ENCODE measurements at places on chromosomes 12 and 14. TPM values are rescaled to one million over a fixed set of nuclear protein-coding genes. Genes with fewer than 3 reads are reported as not detected.

GRCh38 chr14:58275527-58276190 lies 22.7 kb upstream of the ARID4A start:
- DNase-seq: no peak

- no peak for DNase-seq
Observed at GRCh38 chr12:128930606-128931005, 77.3 kb downstream of the GLT1D1 start.

DNA sequence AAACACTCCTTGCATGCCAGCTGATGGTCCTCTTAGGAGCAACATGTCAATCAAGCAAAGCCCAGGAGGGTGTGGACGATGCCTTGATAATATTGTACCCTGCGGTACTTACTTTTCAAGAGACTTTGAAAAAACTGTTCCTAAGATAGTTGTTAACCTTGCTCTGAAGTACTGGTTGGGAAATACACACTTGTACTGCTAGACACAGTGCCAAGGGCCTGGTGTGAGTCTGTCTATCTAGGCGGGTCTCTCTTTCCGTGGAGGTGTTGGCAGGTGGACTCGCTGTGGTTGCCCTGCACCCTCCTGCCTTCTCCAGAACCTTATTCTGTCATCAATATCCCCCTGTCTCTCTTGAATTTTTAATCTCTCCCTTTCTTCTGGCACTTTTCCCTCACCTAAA lies 189.4 kb downstream of the NRXN3 start:
- DNase-seq: no peak

DNA sequence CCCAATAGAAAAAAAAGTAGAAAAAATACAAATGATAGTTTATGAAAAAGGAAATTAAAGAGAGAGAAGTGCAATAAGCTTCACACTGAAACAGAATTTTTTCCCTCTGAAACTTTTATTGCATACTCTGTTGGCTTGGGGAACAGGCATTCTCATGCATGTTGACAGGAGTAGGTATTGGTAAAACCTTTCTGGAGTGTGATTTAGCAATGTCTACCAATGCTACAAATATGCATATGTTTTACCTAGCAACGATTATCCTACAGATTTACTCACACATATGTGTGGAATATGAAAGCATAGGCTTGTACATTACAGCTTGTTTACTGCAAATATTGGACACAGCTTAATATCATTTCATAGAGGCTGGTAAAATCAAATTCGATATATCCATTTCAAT lies 125.7 kb upstream of the MYF6 start:
- DNase-seq: no peak

GRCh38 chr12:32893458-32893857 lies 3.1 kb downstream of the PKP2 start:
- DNase-seq: no peak

GRCh38 chr12:4738541-4738940 lies 18.3 kb downstream of the GALNT8 start:
- no peak for DNase-seq

DNA sequence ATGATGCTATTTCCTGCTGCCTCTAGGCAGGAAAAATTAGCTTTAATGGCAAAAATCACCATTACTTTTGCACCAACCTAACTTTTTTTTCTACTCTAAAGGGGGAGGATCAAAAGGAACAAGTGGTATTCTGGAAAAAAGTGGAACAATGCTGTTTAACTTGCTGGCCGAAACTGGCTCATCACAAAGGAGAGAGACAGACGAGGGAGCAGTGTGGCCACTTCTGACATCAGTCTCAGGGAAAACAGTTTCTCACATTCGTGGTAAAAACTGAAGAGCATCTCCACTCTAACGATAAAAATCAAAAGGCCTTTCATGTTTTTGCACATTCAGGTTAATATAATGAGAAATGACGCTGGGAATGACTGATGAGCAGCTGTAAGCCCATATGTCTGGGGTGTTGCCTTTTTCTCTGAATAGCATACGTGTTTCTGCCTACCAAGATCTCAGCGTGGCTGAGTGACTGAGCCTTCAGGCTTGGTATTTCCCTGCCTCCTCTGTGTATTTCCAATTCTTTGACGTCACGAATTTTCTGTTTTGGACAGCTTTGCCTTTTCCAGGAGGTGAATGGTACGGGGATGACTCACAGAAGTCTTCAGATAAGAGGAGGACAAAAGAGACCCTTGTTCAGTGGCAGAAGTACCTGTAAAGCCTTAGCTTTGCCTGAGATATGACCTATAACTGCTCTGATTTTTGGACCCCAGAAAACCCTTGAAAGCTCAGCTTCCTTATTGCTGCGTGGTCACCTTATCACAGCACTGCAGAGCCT lies 358.8 kb downstream of the GLT1D1 start:
- no peak for DNase-seq

- DNase-seq: no peak
Observed at GRCh38 chr12:10559244-10559643, 53.6 kb downstream of the EIF2S3B start.

- peak; percentile 69 for DNase-seq
Observed at GRCh38 chr14:32702562-32702961, 236.1 kb upstream of the NPAS3 start.

- peak; percentile 25 for DNase-seq
Observed at GRCh38 chr12:46342562-46343033, 30.0 kb downstream of the SLC38A2 start.

- no peak for DNase-seq
Observed at GRCh38 chr12:94041850-94042249, 106.5 kb upstream of the PLXNC1 start.

- DNase-seq: no peak
Observed at GRCh38 chr12:78698747-78699146, 165.8 kb upstream of the SYT1 start.

DNA sequence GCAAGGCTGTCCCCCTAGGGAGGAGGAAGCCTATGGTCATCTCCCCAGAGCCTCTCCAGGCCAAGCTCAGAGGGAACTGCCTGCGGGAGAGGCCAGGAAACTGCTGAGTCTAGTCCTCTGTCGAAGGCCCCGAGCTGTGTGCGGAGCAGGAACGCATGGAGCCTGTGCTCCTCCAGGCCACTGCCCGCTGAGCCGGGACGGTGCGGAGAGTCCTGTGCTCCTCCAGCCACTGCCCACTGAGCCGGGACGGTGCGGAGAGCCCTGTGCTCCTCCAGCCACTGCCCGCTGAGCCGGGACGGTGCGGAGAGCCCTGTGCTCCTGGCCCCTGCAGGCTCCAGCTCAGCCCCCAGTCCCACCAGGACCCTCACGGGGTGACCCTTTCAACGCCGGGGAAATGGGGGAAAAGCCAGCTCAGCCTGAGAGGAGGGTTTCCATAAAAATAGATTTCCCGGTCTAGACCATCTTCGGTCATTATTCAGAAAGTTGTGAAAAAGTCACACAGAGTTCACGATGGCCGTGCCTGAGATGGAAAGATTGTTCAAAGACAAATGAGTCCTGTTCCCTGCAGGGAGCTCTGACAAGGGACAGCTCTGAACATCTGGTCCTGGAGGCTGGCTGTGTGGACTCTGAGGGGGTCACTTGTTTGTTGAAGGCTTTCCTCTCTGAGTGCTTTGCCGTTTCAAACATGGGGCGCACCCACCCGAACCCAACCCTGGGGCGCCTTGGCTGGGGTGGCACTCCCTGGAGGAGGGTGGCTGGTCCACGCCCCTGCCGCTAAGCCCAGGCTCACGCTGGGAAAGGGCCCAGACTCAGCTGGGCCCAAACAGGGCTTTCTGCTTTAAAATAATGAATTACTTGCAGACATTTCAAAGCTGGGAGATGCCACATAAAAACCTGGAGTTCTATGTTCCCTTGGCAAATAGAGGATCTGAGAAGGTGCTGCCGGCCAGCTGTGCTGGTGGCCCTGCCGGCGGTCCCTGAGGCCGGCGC lies 85.5 kb downstream of the ADGRD1 start:
- no peak for DNase-seq

- DNase-seq: no peak
Observed at GRCh38 chr12:88623777-88624548, 43.7 kb upstream of the KITLG start.

GRCh38 chr12:57897286-57897974 lies 43.9 kb upstream of the ATP23 start:
- DNase-seq: no peak

DNA sequence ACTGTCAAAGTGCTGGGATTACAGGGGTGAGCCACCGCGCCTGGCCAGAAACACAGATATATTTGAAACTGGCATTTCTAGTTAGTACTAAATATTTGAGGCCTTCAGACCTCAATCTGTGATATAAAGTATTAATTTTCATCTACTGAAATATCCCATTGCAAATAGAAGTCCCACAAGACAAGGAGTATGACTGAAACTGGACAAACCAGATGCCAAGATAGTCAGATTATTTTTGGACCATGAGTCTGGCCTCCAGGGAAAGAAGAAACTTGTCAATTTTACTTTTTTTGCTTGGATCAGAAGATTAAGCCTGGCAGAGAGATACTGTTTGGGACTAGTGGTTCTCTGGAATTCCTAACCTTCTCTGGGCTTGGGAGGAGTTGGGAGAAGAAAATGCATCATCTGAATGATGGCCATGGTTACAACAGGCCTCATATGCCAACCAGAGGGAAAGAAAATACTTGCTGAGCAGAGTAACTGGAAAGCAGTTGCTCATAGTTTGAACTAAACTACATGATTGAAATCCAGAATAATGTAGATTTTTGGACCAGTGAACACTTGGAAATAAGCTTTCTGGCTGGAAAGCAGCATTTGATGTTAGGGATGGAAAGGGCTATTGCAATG lies 2.9 kb upstream of the SMOC1 start:
- no peak for DNase-seq

DNA sequence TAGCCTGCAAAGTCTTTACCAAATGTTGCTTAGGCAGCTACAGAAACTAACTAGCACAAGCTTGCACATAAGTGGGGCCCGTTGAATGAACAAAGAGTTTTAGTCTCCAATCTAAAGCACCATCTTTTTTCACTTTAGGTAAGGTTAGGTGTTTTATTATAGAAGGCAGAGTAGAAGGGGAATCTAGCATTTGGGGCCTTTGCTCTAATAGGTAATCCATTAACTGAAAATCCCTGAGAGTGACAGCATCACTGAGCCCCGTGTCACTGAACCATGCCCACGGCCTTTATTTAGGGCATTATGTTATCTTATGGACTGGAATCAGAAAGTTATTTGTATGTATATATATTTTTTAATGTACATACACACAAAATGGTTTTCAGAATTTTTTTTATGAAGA lies 25.1 kb downstream of the CPNE8 start:
- DNase-seq: no peak

- DNase-seq: no peak
Observed at GRCh38 chr14:65826946-65827345, 414.4 kb downstream of the FUT8 start.

GRCh38 chr12:112107306-112108201 lies 1.0 kb downstream of the NAA25 start:
- DNase-seq: no peak

GRCh38 chr12:59484575-59484974 lies 111.3 kb upstream of the SLC16A7 start:
- DNase-seq: no peak

- DNase-seq: no peak
Observed at GRCh38 chr14:106879241-106879640, 1352.9 kb downstream of the TMEM121 start.

GRCh38 chr14:61562321-61563161 lies 132.8 kb upstream of the HIF1A start:
- DNase-seq: no peak

GRCh38 chr12:94100211-94100627 lies 48.2 kb upstream of the PLXNC1 start:
- no peak for DNase-seq

- no peak for DNase-seq
Observed at GRCh38 chr14:106346534-106347290, 820.3 kb downstream of the TMEM121 start.

- DNase-seq: no peak
Observed at GRCh38 chr12:93011100-93011499, 82.0 kb upstream of the EEA1 start.

GRCh38 chr12:75887979-75888378 lies 143.6 kb downstream of the PHLDA1 start:
- DNase-seq: no peak

DNA sequence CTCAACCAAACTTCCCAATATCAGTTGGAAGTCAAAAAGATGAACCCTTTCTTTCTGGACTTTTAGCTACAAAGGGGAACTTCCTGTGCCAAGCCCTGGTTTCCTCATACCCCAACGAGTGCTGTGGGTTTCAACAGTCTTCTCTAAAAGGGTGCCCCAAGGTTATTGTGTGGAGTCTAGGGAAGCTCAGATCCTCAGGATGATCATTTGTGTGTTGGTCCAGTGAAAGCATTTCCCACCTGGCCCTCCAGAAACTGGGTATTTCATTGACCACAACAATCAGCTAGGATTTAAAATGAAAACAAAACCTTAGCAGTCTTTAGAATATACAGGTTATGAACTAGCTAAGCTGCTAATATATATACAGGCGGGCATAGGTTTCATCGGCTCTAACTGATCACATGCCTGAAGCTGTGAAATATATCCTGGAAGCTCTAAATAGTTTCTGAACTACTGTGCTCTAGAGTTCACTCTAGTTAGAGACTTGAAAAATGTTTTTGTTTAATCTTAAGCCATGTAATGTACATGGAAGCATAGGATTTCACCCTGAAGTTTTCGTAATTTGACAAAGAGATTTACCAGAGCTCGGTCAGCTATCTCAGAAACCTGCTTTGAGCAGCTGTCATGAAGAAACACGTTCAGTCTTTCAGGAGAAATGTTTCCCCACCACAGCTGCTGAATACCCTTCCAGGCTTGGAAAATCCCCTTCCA lies 29.6 kb downstream of the P2RX4 start:
- no peak for DNase-seq

GPRC5D gene
- polyA plus RNA-seq: not detected

CHGA gene
- not detected for polyA plus RNA-seq

EXOC3L4 gene
- polyA plus RNA-seq: 0.11 TPM

KRT85 gene
- polyA plus RNA-seq: 0.52 TPM

OTX2 gene
- not detected for polyA plus RNA-seq

CLEC9A gene
- 0.23 TPM for polyA plus RNA-seq

STON2 gene
- 25.4 TPM for polyA plus RNA-seq

VRTN gene
- polyA plus RNA-seq: not detected

RNASE4 gene
- polyA plus RNA-seq: 4.1 TPM

RAD52 gene
- polyA plus RNA-seq: 18.5 TPM

CCDC177 gene
- polyA plus RNA-seq: not detected

OR4Q2 gene
- not detected for polyA plus RNA-seq

MGP gene
- polyA plus RNA-seq: 441 TPM

GALNT16 gene
- polyA plus RNA-seq: 24.3 TPM

OR8S1 gene
- not detected for polyA plus RNA-seq

ERG28 gene
- 11.9 TPM for polyA plus RNA-seq

ZNF385A gene
- 12.3 TPM for polyA plus RNA-seq

All from muscle of arm (tissue), 14 donors.